ENCODE measurements at places on chromosomes 12 and 14.
A peak's percentile ranks its signal among the peaks of the same experiment; 100 is the strongest.

DNA sequence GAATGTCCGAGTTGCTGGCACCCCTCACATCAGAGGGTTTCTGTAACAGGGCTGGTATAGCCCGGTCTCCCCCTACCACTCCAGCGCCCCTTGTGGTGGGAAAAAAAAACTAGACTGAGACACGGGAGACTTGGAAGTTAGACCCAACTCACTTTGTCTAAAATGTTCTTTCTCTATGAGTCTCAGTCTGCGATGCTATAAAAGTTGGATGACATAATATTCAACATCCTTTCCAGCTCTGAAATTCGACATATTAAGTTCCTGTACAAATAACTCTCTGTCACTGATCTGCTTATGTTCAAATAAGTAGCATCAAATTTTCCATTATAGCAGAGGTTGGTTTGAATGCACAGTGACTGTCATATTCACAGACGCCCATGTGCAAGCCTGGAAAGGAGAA is 25.7 kb upstream of the TC2N start:
- peak; percentile 70 for DNase-seq

GRCh38 chr12:77559400-77560074 is 271.2 kb upstream of the NAV3 start:
- no peak for DNase-seq

DNA sequence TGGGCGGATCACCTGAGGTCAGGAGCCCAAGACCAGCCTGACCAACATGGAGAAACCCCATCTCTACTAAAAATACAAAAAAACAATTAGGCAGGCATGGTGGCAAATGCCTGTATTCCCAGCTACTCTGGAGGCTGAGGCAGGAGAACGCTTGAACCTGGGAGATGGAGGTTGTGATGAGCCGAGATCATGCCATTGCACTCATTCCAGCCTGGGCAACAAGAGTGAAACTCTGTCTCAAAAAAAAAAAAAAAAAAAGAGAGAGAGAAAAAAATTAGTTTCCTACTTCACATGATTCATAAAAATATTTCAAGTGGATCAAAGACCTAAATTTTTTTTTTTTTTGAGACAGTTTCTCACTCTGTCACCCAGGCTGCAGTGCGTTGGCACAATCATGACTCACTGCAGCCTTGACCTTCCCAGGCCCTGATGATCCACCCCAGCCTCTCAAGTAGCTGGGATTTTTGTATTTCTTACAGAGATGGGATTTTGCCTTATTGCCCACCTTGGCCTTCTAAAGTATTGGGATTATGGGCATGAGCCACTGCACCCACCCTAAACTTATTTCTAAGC is 24.9 kb downstream of the FCF1 start:
- DNase-seq, result no peak

- peak; percentile 4 for DNase-seq
These were observed 51.1 kb downstream of the MIS18BP1 start for GRCh38 chr14:45201905-45202304.

DNA sequence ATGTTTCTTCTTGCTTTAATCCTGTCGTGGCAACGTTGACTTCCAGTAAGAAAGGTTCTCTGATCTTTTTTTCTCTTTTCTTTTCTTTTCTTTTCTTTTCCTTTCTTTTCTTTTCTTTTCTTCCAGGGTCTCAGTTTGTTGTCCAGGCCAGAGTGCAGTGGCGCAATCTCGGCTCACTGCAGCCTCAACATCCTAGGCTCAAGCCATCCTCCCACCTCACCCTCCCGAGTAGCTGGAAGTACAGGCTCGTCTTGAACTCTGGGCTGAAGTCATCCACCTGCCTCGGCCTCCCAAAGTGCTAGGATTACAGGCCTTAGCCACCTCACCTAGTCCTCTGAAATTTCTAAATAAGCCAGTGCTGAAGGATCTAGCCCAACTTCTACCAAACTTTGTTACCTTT is 1.3 kb upstream of the MAP3K9 start:
- no peak for DNase-seq

DNA sequence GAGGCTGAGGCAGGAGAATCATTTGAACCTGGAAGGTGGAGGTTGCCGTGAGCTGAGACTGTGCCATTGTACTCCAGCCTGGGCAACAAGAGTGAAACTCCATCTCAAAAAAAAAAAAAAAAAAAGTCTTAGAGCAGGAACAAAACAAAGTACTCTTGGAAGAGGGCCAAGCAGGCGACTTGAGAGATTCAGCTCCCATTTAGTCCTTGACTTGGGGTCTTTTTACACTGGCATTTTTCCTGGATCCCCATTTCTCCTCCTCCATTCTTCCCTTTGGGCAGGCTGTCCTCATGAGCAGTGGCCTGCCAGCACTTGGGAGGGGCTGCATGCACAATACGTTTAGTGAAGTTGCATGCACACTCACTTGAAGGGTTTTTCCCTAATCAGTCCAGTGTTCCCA is 72.9 kb downstream of the C14orf132 start:
- no peak for DNase-seq

GRCh38 chr12:132491138-132491663 is 1.2 kb downstream of the FBRSL1 start:
- no peak for DNase-seq

GRCh38 chr14:50744231-50744630 is 76.1 kb upstream of the SAV1 start:
- DNase-seq, result no peak

GRCh38 chr14:99133636-99134515 is 138.1 kb downstream of the BCL11B start:
- no peak for DNase-seq
